ENCODE measurements at places on chromosomes 3 and 15.

DNA sequence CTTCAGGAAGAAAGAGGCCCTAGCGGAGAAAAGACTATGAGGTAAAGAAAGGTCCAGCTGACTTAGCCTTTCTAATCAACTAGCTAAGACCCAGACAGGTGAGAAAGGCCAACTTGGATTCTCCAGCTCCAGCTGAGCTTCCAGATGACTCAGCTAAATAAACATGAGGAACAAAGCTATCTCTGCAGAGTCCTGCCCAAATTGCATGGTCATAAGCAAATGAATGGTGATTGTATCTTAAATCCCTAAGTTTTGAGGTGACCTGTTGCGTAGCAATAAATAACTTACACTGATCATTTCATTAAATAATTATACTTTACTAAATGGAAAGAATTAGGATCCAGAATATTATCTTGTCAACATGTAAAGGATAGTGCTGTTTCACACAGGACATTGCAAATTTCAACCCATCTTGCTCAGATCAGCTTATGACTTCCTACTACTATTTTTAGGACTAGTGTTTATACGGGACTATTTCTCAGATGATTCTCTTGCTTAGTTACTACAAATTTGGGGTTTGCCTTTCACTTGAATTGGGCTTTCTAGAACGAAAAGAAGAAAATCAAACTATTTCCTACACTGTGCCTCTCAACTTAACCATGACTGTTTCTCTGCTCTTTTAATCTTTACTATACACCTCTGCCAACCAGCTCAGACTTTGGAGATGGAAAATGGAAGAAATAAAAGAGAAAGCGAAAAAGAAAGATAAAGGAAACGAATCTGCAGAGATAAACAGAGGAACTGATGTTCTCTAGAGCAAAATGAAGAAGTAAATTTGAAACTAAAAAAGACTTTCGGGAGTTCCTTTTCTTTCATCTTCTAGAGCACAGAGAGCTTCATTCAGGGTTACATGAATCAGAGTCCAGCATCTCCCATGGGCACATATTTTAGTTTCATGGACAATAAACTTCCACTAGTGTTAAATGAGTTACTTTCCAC, 6.6 kb upstream of the ADGRG7 start:
- peak; percentile 37 for DNase-seq

DNA sequence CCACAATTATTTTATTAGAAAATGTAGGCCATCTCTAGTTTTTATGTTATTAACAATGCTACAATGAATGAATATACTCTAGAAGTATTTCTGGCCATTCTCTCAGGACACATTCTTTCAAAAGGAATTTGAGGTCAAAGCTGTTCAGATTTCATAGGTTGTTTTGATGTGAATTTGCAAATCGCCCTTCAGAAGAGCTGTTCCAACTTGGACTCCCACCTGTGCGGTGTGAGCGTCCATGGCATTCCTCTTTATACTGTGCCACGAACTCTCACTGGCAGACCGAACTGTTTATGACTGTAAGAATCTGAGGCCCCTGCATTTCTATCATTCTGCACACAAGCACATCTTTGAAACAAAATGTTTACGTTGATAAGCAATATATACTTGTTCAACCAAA, 18.6 kb upstream of the SLC24A5 start:
- DNase-seq: no peak

DNA sequence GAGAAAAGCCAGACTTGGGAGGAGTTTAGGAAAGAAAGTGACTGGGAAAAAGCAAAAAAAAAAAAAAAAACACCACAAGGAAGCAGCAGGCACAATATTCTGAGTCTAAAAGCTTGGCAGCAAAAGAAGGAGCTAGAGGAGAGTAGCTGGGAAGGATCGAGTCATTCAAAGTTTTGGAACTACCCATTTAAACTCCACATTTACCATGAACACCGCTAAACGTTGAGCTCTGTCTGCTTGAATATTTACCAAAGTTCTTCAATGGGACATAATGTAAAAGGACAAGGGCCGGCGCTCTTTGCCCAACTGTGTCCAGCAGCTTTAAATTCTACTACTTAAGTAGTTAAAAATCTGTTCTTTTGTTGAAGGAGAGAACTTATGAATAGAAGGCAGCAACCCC, 481.9 kb downstream of the FOXP1 start:
- no peak for DNase-seq

- DNase-seq: no peak
Measured at GRCh38 chr15:84844964-84845363, 27.8 kb downstream of the ALPK3 start.

DNA sequence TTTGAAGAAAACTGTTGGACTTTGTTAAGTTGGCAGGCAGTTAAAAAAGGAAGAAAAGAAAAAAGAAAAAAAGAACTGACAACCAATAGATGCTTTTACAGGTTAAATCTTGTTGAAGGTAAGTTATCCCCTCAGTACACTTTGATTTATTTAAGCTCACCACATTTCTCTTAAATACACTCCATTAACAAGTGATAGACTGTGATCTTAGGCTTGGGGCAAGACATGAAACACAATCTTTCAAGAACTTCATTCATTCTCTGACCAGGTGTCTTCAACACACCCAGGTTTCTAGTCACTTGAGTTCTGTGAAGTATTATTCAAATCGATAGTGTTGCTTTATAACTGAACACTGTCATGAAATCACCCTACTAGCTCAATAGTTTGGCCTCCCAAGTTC, 751.9 kb downstream of the ROBO1 start:
- DNase-seq: no peak

DNA sequence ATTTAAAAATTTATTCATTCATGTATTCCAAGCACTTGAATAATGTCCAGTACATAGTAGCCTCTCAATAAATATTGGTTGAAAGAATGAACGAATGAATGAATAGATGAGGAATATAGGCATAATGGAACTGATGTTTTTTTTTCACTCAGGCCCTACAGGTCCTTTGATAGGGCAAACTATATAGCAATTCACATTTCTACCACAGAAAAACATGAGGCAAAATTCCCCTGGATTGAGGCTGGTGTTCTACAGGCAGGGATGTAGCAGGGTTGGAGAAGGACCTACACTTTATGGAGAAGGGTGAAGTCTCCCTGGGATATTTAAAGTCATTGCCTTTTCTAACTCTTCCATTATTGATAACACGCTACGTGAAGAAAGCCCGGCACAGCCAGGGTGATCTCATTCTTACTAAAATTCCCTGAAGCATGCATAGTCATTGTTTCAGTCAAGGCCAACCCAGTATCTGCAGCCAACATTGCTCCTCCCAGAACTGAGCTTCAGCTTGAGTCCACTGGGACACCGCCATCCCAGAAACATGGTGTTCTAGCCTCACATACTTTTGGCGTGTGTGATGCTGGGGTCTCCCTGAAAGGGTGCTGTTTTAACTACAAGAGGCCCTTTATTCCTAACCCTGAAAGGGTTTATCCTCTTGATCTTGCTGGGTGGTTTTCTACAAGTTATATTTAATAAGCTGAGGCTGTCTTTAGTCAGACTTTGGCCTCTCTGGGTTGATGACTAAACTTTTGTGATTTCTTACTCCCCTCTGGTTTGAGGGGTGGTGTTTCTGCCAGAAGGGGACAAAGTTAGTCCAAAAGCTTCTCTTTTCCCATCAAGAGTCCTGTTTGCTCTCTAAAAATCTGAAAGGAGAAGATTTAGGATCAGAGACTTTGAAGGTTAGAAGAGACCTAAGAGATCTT, 25.9 kb upstream of the FBN1 start:
- DNase-seq: no peak

DNA sequence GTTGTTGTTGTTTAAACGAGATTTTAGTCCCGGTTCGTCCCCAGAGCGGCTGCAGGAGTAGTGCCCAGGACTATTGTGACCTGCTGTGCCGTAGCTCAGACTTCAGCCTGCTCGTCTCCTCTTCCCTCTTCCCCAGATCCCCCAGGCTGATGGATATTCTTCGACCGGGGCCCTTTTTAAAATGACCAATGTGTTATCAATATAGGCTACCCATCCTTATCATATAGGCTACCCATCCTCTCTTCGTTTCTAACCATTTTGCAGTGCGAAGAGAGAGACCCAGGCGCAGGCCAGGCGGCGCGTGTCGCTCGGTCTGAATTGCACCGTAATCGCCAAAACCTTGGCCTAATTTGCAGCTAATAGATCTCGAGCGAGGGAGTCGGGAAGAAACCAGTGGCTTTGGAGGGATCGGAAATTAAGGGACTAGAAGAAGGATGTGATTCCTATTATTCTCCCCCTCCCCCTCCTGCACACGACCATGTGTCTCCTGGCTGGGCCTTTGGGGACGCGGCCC, 23.0 kb downstream of the NR2F2 start:
- no peak for DNase-seq

- no peak for DNase-seq
Measured at GRCh38 chr3:169542331-169542751, 121.2 kb downstream of the MECOM start.

- no peak for DNase-seq
Measured at GRCh38 chr3:176190755-176191154, 1006.5 kb downstream of the TBL1XR1 start.

- no peak for DNase-seq
Measured at GRCh38 chr3:168251371-168251770, 155.6 kb upstream of the GOLIM4 start.

GRCh38 chr3:11331101-11331500, 58.9 kb downstream of the ATG7 start:
- DNase-seq: no peak

GRCh38 chr15:69780981-69781380, 316.7 kb downstream of the TLE3 start:
- DNase-seq: no peak

- no peak for DNase-seq
Measured at GRCh38 chr3:132368962-132369361, 48.3 kb upstream of the DNAJC13 start.

DNA sequence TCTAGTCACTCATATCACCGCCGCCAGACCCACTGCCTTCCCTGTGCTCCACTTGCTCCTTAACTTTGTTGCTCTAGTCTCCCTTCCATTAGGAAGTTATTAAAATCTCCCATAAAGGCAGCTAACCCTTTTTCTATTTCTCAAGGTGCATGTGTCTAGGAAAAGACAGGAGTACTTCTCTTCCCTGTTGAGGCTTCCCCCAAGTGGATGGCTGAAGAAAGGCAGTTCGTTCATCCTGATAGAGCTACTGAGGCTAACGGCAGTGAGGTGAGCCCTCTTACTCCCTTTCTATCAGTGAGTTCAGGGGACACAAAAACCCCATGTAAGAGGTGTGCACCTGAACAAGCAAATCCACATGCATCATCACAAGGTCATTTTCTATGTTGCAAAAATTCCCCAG, 397.8 kb downstream of the IGSF11 start:
- no peak for DNase-seq

DNA sequence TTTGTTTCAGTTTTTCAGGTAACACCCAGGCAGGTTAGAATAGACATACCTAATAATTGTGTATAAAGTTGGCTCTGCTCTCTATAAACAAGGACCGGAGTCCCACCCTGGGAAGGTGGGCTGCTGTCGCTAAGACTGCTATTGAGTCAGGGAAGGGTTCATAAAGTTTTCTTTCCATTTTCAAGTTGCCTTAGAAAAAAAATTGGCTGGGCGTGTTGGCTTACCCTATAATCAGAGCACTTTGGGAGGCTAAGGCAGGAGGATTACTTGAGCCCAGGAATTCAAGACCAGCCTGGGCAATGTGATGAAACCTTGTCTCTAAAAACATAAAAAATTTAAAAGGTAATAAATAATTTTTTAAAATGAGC, 11.3 kb upstream of the PIAS1 start:
- DNase-seq: no peak

DNA sequence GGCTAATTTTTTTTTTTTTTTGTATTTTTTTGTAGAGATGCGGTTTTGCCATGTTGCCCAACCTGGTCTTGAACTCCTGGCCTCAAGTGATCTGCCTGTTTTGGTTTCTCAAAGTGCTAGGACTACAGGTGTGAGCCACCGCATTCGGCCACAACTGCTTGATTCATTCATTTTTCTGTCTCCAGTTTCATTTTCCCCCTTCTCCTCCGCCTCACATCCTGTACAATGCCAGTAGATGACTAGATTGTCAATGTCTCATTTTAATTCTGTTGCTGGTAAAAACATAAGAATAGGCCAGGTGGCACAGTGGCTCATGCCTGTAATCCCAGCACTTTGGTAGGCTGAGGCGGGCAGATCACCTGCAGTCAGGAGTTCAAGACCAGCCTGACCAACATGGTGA, 12.0 kb upstream of the ZNF592 start:
- DNase-seq: no peak

- no peak for DNase-seq
Measured at GRCh38 chr3:39098473-39099000, 8.9 kb downstream of the GORASP1 start.

- DNase-seq: no peak
Measured at GRCh38 chr15:61144055-61144454, 85.0 kb downstream of the RORA start.

- DNase-seq: no peak
Measured at GRCh38 chr3:139122221-139122581, 77.5 kb upstream of the PRR23C start.

GRCh38 chr3:28934126-28934813, 346.6 kb upstream of the RBMS3 start:
- no peak for DNase-seq

DNA sequence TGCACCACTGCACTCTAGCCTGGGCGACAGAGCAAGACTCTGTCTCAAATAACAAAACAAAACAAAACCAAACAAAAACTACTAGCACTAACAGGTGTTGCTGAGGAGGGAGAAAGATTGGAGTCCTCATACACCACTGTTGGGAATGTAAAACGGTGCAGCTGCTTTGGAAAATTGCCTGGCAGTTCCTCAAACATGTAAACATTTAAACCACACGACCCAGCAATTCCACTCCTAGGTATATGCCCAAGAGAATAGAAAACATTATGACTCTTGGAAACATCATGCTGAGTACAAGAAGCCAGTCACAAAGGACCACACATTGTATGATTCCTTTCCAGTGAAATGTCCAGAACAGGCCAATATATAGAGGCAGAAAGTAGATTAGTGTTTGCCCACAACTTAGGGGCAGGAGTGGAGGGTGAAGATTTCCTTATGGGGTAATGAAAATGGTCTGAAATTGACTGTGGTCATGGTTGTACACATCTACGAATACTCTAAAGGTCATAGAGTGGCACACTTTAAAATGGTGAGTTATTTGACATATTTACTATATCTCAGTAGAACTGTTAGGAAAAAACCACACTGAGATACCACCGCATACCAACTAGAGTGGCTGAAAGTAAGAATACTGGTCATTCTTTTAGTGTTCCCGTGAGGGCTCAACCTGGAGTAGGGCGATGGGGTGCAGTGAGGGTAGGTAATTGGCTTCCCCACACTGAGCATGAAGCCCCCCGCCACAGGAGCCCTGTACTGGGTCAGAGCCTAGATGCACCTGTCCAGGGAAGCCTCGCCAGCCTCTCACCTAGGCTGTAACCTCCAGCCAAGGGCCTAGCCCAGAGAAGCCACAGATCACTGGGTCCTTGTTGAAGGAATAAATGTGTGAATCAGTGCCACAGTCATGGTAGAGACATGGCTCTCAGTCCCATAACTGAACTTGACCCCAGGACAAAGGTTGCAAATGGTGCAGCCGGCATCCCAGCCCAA, 131.1 kb downstream of the NUP210 start:
- no peak for DNase-seq

All from NCI-H146 (cell line).